ENCODE measurements at places on chromosomes 2 and 18.

GRCh38 chr2:14891546-14891945 is 259.0 kb downstream of the LRATD1 start:
- DNase-seq: no peak

- no peak for DNase-seq
Measured at GRCh38 chr18:52070291-52070756, 269.7 kb upstream of the DCC start.

GRCh38 chr2:173684896-173685459 is 280.2 kb downstream of the SP3 start:
- DNase-seq: no peak

- no peak for DNase-seq
Measured at GRCh38 chr2:10905006-10905861, 6.5 kb upstream of the KCNF1 start.

DNA sequence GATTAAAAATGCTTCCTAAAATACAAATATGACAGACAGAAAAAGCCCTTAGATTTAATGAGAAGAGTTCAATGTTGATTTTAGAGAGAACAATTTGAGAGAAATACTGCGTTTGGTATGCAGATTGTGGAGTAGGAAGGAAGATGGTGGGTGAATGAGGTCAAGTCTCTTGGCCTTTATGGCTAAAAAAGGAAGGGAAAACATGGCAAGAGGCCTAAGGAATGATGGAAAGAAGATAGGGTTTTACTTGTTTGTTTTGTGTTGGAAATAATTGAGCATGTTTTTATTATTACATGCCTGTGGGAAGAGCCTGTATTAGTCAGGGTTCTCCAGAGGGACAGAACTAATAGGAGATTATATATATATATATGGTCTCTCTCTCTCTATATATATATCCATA is 318.1 kb downstream of the TRIB2 start:
- DNase-seq: no peak

GRCh38 chr2:166229678-166230023 is 101.8 kb upstream of the SCN1A start:
- no peak for DNase-seq

DNA sequence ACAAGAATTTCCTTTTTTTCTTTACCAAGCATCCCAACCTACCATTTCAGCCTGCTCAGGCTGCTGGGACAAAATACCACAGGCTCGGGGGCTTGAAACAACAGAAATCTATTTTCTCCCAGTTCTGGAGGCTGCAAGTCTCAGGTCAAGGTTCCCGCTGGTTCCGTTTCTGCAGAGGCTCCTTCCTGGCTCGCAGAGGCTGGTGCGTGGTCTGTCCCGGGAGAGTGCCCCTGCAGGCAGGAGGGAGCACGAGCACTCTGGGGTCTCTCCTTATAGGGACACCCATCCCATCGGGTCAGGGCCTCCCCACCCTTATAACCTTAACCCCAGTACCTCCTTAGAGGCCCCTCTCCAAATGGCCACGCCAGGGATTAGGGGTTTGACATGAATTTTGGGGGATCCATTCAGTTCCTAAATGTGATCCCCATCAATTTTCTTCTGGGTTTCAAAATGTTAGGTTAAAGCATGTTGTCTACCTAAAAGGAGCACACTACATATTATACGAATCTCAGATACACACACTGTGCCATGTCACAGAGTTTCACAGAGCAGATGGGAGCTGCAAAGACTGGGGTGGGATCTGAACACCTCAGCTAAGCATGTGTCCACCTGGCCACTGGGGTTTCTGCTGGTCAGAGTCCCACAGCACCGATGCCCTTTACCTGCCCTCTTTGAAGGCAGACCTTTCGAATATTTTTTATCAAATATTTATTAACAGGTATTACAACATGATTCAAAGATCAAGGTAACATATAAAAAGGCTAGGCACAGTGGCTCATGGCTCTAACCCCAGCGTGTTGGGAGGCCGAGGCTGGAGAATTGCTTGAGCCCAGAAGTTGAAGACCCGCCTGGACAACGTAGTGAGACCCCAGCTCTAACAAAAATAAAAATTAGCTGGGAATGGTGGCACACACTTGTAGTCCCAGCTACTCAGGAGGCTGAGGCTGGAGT is 17.6 kb upstream of the ADI1 start:
- peak; percentile 42 for DNase-seq

GRCh38 chr2:25385910-25386309 is 44.2 kb upstream of the DNMT3A start:
- no peak for DNase-seq

DNA sequence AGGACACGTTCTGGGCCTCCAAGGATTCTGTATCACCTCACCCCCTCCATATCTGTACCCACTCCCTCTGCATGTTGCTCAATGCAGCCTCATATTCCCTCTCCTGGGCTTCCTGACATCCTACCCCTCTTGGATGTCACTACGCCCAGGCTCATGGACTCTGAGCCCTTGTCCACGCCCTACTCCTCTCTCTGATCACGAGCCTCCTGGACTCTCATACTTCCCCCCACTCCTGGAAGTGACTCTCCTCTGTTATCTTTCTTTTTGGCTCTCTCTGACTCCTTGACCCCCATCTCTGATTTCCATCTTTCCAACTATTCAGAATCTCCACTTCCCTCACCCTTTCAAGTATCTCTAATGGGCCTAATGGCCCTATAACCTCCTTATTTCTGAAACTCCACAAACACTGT is 2.1 kb downstream of the TMEM198 start:
- no peak for DNase-seq

GRCh38 chr2:88054782-88055370 is 707 bp downstream of the KRCC1 start:
- DNase-seq: no peak

DNA sequence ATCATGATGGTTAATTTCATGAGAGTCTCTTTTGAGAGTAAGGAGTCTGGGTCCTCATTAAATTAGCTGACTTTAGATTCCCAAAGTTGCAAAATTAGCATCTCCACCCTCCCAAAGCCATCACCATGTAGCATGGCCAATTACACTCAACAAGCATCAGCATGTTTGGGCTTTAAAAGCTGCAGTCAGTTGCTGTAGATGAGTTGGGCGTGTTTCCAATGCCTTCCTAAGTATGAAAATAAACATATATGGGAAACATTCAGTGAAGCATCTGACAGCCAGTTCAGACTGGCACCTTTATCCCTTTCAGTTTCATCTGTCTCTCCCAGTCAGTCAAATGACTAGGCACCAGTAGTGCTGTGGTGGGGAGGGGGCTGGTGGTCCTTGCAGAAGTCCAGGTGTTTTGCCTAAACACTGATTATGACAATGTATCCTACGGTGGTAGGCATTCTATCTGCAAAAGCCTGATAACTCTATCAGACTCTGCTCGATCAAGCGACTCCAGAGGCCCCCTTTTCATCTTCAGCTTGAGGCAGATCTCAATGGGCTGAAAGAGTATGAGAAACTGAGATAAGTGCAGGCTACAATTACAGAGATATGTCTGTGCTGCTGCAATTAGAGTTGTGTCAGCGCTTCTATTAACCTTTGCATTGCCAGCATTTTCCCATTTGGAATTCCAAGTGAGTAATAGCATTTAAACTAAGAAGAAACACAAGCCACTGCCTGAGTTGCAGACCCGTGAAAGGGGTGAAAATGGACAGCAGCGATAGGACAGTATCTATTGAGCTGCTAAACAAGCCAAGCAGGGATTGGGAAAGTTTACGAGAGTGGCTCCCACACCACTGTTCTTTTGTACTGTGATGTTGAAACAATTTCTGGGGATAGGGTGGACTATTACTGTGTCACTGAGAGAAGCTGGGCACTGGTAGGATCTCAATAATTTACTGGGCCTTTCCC is 67.3 kb upstream of the SPOPL start:
- no peak for DNase-seq

DNA sequence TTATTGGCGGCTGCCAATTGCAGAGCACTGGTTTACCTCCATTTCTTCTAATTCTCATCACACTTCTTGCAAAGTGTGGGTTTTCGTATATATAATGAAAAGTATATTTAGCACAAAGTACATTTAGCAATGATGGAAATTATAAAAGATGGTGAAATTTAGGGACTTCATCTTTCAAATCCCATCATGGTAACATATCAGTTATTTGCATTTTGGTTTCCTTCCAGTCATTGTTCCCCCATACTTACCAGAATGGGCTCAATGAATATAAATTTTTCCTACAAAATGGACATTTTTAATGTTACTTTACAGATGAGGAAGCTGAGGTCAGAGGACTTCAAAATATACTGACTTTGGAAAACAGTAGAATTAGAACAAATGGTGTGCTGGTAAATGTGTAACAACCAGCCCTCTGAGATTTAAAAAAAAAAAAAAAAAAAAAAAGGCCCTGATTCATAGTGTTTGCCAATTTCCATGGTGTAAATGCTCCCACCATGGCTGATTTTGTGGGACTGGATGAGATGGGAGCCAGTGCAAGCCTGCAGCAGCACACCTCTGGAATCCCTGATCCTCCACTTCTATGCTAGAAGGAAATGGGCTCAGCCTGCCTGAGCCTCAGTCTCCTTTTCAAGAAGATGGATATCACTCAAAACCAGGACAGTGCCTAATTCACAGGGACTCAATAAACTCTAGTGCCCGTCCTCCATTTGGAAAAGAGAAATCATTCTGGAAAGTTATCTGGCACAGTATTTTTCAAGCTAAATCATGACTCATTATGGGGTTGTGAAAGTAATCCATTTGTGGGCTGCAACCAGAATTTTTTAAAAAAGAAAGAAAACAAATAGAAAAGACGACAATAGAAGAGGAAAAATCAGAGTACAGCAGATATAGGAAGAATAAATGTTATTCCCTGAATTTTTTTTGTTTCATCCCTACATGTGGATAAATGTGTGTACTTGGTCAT is 34.0 kb downstream of the LBH start:
- DNase-seq: no peak

- no peak for DNase-seq
Measured at GRCh38 chr2:69202327-69202726, 184.7 kb downstream of the GFPT1 start.

- no peak for DNase-seq
Measured at GRCh38 chr18:48923746-48924629, 26.8 kb downstream of the SMAD7 start.

- no peak for DNase-seq
Measured at GRCh38 chr2:57937456-57937855, 109.2 kb upstream of the VRK2 start.

DNA sequence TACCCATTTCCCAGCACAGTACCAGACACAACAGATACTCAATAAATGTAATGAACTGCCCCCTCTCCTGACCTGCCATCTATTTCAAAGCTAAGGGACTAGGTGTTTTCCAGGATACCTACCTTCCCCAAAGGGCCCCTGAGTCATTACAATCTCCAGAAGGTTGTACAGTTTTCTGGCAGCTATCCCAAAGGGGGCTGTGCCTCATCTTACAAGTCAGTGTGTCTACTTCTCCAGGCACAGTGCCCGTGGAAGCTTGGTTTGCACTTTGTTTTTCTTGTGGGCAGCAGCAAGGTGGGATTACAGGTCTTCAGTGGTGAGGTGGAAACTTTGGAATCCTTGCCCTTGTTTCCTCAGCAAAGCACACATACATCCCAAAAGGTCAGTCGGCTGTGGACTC is 62.8 kb upstream of the CYP26B1 start:
- DNase-seq: peak; percentile 23

DNA sequence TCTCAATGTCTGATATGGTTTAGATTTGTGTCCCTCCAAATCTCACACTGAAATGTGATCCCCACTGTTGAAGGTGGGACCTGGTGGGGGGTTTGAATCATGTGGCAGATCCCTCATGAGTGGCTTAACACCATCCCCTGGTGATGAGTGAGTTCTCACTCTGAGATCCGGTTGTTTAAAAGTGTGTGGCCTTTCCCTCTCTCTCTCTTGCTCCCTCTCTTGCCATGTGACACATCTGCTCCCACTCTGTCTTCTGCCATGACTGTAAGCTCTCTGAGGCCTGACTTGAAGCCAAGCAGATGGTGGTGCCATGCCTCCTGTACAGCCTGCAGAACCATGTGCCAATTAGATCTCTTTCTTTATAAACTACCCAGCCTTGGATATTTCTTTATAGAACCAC is 108.8 kb downstream of the RBMS1 start:
- DNase-seq: no peak

DNA sequence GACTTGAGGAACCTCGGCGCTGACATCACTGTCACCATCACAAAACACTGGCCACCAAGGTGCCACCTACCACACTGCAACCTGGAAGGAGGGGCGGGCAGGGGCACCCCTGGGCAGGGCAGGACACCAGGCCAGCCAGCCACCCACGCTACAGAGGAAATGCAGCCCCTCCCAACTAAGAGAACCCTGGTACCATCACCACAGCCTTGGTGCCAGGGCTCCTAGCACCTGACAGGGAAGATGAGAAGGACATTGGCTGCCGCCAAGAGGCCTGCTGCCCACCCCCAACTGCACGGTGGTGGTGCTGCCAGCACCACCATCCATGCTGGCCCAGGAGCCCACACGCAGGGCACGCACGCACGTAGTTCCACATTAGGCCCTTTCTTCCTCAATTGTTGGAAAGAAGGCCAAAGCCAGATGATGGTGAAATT is 88.7 kb downstream of the HDAC4 start:
- no peak for DNase-seq

GRCh38 chr18:77131652-77132368 is 773 bp downstream of the MBP start:
- no peak for DNase-seq

DNA sequence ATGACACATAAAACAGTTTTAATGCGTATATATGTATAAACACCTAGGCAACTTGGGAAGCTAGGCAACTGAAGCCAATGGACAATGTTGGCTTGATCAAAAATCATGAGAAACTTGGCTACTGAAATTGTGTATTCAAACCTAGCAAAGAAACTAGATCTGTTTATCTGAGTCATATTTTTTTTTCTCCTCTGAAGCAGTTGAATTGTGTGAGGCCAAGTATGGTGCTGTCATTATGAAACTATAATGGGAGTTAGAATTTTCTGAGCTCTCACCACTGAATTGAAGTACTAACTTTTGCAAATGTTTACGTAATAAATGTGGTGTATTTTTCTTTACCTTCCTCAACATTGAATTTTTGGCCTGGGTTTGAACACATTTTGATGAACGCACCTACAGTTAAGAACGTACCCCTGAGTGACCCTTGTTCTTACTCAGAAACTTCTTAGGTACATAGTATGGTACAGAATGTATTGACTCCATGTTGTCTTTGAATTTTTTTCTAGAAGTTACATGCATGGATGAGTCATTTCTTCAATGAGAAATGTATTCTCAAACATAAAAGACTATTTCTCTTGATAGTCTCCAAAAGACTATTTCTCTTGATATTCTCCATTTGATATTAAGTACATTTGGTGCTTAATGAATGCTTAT is 23.8 kb downstream of the CD28 start:
- DNase-seq: no peak

DNA sequence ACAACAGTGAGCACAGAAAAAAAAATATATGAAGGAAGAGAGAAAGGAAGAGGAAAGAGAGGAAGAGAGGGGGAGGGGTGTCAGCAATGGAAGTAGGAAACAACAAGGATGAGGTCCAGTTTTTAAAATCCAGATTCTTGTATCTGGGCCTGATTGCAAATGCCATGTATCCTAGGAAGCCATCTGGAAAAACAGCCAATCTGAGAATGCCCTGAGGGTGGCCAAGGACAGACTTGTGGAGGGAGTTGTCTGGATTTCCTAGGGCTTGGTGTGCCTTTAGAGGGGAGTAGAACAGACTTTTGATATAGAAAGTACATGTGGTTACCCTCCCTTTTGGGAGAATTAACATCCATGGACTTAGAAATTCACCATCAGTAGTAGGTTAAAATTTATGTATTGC is 47.1 kb downstream of the PRKCE start:
- no peak for DNase-seq

All from H4 (cell line).